ENCODE measurements at places on chromosomes 11 and 22.

DNA sequence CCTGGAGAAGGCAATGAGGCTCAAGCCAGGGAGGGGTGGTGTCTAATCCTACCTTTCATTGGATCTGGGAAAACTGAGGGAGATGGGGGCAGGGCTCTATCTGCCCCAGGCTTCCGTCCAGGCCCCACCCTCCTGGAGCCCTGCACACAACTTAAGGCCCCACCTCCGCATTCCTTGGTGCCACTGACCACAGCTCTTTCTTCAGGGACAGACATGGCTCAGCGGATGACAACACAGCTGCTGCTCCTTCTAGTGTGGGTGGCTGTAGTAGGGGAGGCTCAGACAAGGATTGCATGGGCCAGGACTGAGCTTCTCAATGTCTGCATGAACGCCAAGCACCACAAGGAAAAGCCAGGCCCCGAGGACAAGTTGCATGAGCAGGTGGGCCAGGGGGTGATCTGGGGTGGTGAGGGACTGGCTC lies at the start of gene FOLR1:
TSS of gene FOLR1 (plus strand) at position 180 of the 421 bp plus-strand sequence. CDS start at position 214, 34 bp downstream.
- DNase-seq: no peak

DNA sequence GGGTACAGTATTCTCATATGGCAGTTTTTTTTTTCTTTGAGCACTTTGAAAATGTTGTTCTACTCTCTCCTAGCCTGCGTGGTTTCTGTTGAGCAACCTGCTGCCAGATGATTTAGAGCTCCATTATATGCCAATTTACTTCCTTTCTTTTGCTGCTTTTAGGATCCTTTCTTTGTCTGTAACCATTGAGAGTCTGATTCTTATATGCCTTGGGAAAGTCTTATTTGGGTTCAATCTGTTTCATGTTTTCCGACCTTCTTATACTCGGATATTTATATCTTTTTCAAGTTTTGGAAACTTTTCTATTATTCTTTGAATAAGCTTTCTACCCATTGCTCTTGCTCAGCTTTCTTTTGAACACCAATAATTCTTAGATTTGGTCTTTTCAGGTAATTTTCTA lies 138.1 kb upstream of the RAG2 start:
- no peak for DNase-seq

DNA sequence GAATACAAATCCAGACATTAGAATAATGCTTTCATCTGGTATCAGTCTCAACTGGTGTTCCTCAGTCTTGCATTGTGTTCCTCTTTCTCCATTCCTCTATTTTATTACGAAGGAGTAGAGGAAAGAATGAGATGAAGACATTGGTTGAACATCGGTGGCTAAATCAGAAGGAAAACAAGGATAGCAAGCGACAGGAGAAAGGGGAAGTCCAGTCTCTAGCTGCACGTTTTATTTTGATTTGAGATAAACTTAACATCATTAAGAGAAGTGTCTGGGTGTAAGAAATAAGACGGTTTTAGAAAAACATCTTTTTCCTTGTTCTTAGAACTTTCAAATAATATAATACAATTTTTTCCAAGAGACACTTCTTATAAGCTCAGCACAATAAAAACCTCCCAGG lies 6.2 kb downstream of the SOX6 start:
- no peak for DNase-seq

- DNase-seq: no peak
Observed at GRCh38 chr11:134679592-134679991, 267.6 kb upstream of the B3GAT1 start.

DNA sequence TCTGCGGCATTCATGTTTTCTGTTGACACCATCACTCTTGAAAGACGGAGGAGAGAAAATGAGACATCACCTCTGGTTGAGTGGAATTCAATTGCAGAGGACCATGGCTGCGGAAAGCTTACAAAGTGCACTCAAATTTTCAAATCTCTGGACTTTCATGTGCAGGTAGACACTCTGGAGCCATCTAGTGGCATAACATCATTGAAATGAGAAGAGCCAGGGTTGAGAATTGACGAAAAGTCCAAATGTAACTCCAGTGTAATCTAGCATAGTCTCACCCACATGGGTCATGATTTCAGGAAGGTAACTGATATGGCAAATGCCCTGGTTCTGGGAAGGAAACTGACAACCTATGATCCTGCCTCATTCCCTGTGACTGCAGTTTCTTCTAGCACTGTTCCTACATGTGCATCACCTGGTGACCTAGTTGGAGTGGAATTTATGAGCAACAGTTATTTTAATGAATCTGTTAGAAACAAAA lies 687.8 kb downstream of the KCNA4 start:
- no peak for DNase-seq

- DNase-seq: no peak
Observed at GRCh38 chr22:19722178-19722981, 959 bp upstream of the GP1BB start.

DNA sequence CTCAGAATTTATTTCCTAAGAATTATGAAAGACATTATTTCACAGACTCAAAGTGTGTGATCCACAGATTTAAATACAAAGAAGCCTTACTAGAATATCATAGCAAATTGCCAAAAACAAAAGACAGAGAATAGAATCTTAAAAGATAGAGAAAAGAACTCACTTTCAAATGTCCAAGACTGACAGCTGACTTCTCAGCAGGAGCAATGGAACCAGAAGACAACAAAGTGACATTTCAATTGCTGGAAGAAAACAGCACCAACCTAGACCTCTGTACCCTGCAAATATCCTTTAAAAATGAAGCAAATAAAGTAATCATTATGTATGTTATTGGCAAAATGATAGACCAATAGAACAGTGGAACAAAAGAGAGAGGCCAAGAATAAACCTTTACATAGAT lies 109.2 kb downstream of the TTC17 start:
- DNase-seq: no peak

GRCh38 chr11:9187616-9188015 lies 77.5 kb downstream of the DENND5A start:
- DNase-seq: no peak

- DNase-seq: no peak
Observed at GRCh38 chr11:12811861-12812260, 137.6 kb downstream of the TEAD1 start.

GRCh38 chr11:130911306-130911705 lies 5.0 kb downstream of the SNX19 start:
- DNase-seq: no peak

DNA sequence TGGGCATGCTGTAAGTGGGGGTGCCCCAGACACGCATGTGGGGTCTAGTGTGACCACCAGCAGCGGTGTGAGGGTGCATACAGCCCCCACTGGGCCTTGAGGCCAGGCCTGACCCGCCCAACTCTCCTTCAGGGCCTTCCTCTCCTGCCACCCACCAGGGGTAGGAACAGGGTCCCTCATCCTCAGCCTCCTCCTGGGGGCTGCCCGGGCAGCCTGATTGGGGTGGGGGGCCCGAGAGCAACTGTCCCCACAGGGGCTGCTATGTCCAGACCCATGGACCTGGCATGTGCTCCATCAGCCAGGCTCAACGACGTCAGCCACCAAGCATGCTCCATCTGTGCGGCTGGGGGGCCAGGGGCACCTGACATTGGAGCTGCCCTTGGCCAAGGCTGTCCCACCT lies 27.2 kb downstream of the RTN4R start:
- DNase-seq: no peak

DNA sequence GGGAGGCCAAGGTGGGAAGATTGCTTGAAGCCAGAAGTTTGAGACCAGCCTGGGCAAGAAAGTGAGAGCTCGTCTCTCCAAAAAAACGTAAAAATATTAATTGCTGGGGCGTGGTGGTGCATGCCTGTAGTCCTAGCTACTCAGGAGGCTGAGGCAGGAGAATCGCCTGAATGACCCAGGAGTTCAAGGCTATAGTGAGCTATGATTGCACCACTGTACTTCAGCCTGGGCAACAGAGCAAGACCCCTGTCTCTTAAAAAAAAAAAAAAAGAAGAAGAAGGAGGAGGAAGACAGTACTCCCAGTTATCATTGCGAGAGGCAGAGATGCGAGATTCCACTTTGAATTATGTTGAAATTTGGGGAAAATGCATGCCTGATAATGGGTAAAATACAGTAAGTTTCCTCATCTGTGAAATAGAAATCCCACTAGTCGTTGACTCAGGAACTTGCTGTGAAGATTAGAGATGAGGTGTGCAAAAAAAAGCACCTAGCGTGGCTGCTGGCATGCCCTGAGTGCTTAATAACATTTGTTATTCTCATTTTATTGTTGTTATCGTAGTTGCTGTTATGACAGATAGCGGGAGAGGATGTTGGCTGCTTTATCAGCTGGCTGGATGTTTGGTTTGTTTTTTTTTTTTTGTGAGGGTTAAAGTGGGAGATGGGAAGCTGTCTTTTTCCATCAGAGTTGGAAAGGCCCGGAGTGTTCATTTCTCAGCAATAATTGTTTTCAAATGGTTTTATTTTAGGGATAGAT lies 33.4 kb downstream of the BCR start:
- no peak for DNase-seq

GRCh38 chr11:64128255-64129006 lies 37.5 kb downstream of the MACROD1 start:
- DNase-seq: no peak

DNA sequence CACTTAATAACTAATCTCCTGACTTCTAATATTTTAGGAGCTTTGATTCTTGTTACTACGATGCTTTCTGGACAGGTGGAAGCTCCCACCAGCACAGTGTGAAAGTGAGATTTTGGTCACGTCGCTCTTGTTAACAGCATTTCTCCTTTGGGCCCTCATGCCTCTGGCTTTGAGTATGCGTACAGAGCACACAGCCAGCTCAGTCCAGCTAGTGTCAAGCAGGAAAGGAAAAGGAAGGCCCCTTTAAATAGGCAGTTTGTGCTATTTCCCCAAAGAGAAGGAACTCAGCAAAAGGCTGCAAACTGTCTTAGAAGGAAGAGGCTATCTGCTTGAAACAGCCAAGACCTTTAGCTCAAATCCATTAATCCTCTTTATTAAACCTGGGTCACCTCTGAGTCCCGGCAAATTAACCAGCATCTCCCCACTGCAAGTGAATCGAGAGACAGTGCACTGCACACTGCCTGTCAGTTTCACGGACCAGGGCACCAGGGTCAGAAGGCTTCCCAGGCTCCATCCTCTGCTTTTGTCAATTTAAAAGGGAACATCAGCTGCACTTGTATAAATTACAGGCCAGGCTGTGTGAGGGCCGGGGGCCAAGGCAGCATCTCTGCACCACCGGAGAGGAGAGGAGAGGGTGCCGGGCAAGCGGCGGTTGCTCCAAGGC lies 34.7 kb downstream of the OPCML start:
- DNase-seq: no peak

GRCh38 chr22:39309364-39309861 lies 10.0 kb downstream of the RPL3 start:
- no peak for DNase-seq

DNA sequence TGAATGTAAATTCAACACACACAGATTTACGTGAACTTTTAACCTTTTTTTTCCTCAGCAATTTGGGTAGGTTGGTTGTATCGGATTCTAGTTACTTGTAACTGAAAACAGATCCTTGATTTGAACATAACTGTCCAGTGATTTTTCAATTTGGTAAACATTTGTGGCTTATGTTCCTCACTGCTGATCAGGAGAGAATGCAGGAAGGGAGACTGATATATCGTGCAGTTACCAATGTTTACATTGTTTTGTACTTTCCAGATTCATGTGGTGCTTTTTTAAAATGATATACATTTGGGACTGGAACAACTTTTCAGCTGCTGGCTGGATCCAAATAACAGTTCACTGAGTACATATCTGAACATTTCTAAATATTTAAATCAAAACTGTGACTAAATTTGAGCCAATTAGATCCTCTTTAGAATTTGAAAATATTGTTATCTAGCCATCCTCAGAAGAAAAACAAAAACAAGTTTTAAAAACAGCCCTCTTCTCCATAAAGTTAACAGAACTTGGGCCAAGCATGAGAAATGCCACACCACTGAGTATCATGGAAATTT lies 84.3 kb upstream of the MTMR2 start:
- DNase-seq: no peak

GRCh38 chr22:35334004-35334403 lies 34.3 kb downstream of the TOM1 start:
- DNase-seq: no peak

DNA sequence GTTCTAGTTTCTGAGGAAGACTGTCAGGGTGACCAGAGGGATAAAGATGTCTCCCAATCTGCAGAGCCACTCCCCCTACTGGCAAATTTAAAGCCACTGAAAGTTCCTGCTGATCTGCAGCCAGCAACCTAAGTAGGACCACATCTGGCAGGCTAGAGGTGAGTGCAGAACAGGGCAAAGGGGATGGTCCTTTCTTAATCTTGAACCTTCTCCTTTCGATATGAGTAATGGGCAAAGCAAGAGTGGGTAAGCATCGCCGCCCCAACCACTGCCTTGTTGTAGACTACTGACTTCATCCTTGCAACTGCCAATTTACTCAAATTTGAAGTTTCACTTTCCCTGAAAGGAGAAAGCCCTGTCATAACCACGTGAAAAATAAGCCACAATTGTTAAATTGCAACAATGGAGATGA lies 30.7 kb downstream of the SCUBE2 start:
- peak; percentile 61 for DNase-seq

- DNase-seq: no peak
Observed at GRCh38 chr22:38970551-38970950, 11.6 kb upstream of the APOBEC3B start.

- DNase-seq: no peak
Observed at GRCh38 chr22:17855572-17856290, 81.5 kb upstream of the BID start.

DNA sequence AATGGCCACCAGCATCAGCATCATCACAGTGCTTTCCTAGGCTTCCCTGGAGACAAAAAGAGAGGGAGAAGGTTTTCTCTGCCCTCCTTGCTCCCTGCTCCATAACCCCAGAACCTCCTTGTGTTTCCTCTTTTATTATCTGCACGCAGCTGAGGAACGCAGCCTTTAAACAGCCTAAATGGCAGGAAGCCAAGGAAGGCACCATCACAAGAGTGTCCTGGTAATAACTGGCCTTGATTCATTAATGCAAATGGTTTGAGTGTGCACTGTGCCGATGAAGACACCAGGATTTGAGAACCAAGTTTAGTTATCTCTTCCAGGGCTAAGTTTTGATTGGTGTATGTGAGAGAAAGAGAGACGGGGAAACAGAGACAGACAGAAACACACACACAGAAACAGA lies 29.4 kb upstream of the DRD2 start:
- no peak for DNase-seq

Data from stimulated activated CD4-positive, alpha-beta T cell treated with anti-CD3 and anti-CD28 coated beads, Interleukin-12 subunit alpha, Interleukin-12 subunit beta, amount 100 ng/mL, for 24 hours (primary cell).